ENCODE measurements at places on chromosomes 16 and 17. TPM values are rescaled to one million over a fixed set of nuclear protein-coding genes. Genes with fewer than 3 reads are reported as not detected.

Gene UMOD
- total RNA-seq, result not detected

Gene SLFN14
- total RNA-seq, result under 0.01 TPM

Gene TSR3
- total RNA-seq, result 53.6 TPM

DNA sequence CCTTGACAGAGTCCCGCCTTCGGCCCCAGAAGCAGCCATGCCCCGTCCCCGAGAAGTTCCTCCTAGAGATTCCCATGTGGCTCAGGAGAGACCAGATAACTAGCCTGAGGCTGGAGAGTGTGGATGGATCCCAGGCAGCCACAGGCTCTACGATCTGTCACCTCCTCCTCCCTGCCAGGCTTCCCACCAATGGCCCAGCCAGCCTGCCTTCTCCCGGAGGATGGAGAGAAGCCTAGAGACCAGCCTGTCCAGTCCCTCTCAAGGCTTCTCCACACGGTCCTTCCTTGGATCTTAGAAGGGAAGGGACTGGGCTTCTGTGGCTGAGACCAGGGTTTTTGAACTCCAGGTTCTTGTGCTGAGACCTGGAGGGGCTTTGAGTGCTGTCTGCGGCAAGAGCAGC is 1.6 kb upstream of the SMTNL2 start:
- DNase-seq, result peak; percentile 65

GRCh38 chr17:80092959-80093358 is 8.4 kb upstream of the GAA start:
- DNase-seq, result peak; percentile 30

DNA sequence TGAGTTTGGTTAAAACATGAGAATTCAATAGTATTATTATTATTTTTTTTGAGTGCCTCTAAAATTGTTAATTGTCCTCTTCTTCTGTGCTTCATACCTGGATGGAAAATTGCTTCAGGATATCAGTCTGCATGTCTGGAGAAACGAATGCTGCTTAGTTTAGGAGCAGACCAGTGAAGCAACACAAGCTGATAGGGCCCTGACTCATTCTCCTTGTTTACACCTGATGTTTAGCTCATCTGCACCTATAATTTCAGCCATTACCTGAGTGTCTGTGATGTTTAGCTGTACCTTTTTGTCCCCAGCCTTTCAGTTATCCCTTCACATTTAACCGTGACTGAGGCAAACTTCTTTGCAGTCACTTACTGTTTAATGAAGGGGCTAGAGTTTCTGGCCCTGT is 14.8 kb downstream of the SNTB2 start:
- no peak for DNase-seq

- peak; percentile 48 for DNase-seq
These were observed 13.5 kb downstream of the CDIP1 start for GRCh38 chr16:4525069-4525468.

DNA sequence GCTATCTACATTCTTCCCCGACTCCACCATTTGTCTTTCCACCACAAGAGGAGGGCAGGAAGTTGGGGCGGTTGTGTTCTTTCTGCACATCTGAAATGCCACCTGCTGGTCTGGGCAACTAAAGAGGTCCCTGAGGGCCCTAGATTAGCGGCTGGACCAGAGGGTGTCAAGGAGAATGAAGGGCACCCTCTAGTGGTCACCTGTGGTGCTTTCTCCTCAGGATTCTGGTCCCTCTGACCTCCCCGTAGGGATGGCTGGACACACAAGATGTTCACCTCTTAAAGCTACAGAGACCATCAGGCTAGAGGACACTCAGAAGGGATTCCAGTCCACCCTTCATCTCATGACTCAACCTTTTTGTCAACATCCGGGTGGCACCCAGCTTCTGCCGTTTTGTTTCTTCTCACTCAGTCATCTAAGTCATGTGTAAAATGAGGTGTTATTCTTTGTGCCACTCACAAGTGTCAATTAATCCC is 2.9 kb upstream of the SCIMP start:
- peak; percentile 94 for DNase-seq

- DNase-seq, result no peak
These were observed 12.5 kb upstream of the NKD1 start for GRCh38 chr16:50535506-50536257.
